ENCODE measurements at places on chromosomes 4 and X.
A peak's percentile ranks its signal among the peaks of the same experiment; 100 is the strongest.

DNA sequence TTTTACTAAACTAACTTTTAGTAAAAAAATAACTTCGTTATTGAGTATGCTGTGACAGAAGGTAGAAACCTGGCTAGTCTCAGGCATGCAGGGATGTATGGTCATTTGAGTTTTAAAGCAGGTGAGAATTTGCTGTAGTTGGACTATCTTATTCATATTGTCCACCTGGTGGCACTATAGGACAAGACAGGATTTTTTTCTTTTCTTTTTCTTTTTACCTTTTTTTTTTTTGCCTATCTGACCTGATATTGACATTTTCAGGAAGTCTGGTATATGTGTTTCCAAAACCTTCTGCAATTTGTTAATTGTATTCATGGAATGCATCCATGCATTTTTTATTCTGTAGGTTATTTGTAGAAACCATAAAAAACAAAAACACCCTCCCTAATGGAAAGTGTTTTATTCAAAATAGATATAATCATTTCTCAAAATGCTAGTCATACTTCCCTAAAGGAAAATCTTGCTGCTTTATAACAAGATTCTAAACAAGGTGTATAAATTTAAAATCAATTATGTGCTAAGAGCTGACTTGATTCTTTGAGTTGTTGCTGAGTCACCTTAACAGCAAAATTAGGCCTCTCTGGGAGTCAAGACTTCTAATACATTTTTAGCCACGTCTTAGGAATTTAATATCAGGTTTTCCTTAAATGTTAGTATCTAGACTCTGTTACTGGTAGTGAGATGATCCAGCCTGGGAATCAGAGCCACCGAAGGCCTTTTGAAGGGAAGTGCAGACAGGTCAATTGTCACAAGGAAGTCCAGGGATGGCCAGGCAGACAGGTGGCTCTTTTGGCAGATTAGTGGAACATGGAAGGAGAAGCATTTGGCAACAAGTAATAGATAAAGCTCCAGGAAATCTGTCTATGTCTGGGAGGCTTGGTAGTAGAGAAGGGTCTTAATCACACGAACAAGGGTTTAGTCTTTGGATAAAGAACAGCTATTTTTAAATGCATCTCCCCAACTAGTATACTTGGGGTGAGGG lies 201.3 kb upstream of the GNPDA2 start:
- DNase-seq = no peak

GRCh38 chr4:184451726-184452125 lies 22.6 kb downstream of the IRF2 start:
- DNase-seq = no peak

DNA sequence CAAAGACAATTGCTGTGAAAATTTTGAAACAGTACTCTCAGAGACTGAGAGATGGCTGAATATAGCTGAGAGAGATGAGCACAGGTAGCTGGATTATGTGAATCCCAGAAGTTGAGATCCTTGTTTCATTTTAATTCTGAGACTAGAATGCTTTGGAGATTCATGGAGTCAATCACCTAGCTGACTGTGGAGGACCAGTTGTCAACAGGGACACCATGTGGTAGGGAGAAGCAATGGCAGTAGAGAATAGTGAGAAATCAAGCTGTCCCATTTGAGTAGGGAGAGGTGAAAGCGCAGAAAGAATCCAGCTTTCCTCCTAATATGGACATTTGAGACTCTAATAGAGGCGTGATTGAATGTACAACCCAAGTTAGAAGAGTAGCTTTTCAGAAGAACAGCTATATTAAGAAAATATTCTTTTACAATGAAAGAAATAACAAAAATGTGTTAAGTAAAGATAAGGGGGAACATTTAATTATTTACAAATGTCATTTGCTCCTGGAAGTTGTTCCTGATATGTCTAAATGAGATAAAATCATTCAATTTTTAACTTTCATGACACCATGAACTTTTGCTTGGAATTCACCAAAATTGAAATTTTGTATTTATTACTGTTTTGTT lies 30.3 kb upstream of the GLRB start:
- no peak for DNase-seq

- no peak for DNase-seq
These were observed 46.6 kb upstream of the DHX15 start for GRCh38 chr4:24630937-24631336.

DNA sequence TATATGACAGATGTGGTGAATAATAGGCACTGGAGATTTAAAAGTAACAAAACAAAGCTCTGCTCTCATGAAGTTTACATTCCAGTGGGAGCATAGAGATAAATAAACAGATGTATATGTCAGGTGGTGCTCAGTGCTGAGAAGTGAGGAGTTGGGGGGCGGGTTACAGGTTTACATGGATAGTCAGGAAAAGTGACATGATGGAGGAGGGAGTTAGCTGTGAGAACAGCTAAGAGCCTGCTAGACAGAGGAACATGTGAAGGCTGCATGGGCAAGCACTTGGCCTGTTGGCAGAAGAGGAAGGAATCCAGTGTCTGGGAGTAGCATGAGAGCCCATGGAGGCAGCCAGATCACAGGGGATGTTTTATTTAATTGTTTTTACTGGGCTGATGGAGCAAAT lies 10.2 kb upstream of the TMEM156 start:
- no peak for DNase-seq

DNA sequence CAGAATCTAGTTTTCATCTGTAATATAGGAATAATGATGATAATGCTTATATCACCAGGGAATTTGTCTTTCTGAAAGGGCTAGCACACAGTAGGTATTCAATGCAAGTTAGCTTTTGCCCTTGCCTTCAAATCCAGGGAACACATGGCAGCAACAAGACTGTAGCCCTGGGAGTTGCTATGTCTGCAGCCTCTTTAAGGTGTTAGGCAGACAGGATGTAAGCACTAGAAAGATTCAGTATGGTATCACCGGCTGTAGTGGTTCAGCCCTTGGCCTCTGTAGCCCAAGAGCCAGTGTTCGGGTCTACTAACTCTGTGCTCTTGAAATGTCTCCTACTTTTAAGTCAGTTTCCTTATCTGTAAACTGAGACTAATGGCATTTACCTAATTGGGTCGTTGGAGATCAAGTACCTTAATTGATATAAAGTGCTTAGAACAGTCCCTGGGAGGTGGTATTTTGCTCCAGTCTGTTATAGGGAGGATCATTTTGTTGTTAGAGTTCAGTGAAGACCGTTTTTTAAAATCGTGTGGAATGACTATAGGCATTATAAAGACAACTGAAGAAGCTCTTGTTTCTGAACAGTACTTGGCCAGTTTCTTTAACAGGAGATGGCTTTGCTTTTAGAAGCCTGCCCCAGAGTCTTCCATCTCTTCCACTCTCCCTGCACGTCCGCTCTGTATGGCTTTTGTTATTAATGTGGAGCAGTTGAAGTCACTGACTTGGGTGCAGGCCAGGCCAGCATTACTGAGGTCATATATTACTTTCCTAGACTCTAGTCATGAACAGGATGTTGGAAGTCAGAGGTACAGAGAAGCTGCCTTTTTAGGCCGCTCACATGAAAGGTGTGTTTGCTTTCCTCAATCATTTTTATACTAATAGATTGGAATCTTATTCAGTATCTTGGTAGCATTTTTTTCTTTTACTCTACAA lies 44.8 kb downstream of the GAB1 start:
- no peak for DNase-seq

- no peak for DNase-seq
These were observed 58.6 kb upstream of the P2RY10 start for GRCh38 chrX:78886550-78886949.

GRCh38 chr4:172998527-172999469 lies 169.8 kb upstream of the GALNT7 start:
- DNase-seq = no peak

DNA sequence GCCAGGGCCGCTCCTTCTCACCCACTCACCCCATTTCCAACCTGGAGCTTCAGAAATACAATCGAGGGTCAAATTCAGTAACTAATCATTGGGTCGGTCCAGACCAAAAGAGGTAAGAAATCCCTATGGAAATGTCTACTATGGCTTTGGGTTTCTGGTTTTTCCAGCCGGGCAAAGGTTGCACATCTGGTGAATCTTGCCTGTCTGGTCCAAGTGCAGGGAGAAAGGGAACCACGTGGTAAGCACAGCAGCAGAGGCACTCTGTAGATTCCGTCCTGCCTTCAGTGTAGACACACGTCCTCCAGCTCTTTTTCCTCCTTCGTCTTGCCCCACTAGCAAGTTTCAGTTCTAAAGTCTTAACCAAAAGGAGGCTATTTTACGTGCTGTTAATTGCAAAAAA lies 218.0 kb upstream of the JADE1 start:
- DNase-seq = no peak

- DNase-seq = peak; percentile 50
These were observed 571.1 kb upstream of the DIPK2B start for GRCh38 chrX:45771560-45772340.

- no peak for DNase-seq
These were observed 49.3 kb downstream of the SGMS2 start for GRCh38 chr4:107874024-107874423.

GRCh38 chr4:185145572-185145971 lies 2.5 kb downstream of the SLC25A4 start:
- DNase-seq = no peak

- peak; percentile 26 for DNase-seq
These were observed 24.4 kb downstream of the TNIP3 start for GRCh38 chr4:121139533-121140222.

Measured in CD4-positive, alpha-beta T cell treated with Interferon gamma for 1 hour (primary cell).